Esophagus squamous epithelium (tissue), 5 donors: ENCODE measurements at places on chromosomes 4 and X. TPM values are rescaled to one million over a fixed set of nuclear protein-coding genes. Genes with fewer than 3 reads are reported as not detected.

DNA sequence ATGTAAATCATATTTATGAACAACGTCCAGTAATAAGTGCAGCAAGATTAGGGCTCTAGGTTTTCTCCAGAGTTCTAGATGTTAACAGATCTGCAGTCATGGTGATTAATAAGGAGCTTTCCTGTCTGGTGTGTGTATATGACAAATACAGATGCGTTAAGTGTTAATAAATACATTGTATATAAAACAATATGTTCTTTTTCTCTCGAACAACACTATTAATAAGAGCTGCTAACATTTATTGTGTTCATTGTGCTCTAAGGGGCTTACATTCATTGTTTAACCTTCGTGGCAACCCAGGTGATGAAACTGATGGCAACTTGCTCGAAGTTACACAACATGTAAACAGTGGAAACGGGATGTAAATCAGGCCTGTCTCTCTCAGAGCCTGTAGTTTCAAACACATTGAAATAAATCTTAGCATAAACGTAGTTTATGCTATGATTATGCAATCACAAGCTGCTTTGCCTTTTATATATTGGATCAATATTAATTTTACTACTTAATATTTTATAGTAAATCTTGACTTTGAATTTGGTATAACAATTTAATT, 547 bp upstream of the CLGN start:
- peak overlapping the region; percentile 70 for H3K4me3 ChIP-seq
- no peaks in the 10 kb centered on the region for H3K36me3 ChIP-seq
- no peaks in the 10 kb centered on the region for H3K27me3 ChIP-seq

MAGEA9B gene
- total RNA-seq, result not detected

AKAP14 gene
- not detected for total RNA-seq

NLGN4X gene
- total RNA-seq, result 0.22 TPM

GRCh38 chrX:46326161-46326560, 219.1 kb downstream of the ZNF674 start:
- peak overlapping the region; percentile 81 for H3K27ac ChIP-seq
- no peaks in the 10 kb centered on the region for H3K36me3 ChIP-seq
- H3K4me3 ChIP-seq, result no peak overlapping the region
- no peaks in the 10 kb centered on the region for H3K27me3 ChIP-seq

DNA sequence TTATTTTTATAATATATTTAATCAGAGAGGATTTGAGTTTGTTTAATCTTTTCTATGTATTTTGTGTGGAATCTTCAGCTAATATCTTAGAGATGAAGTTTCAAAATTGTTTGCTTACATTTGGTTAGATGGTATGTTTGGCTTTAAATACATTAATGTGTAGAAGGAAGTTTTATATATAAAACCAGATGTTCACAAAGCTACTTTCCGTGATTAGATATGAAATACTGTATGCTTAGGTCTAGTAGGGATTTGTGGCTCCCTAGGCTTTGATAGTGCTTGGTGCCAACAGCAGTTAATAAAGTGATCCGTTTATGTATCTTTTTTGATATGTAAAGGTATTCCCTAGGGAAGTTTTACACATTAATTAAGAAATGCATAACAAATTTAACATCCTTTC, 223.0 kb downstream of the ARHGAP10 start:
- no peak overlapping the region for H3K27ac ChIP-seq
- no peak overlapping the region for H3K4me3 ChIP-seq
- H3K4me1 ChIP-seq, result peaks cover 7% of the 10 kb centered on the region
- H3K36me3 ChIP-seq, result no peaks in the 10 kb centered on the region
- no peak for DNase-seq

- no peaks in the 10 kb centered on the region for H3K4me1 ChIP-seq
- H3K4me3 ChIP-seq, result no peak overlapping the region
- no peaks in the 10 kb centered on the region for H3K36me3 ChIP-seq
- no peak overlapping the region for H3K27ac ChIP-seq
Measured at GRCh38 chr4:42678512-42678911, 21.6 kb upstream of the ATP8A1 start.

TRPC3 gene
- total RNA-seq, result not detected

GRCh38 chr4:170047771-170048354, 21.7 kb upstream of the MFAP3L start:
- H3K4me1 ChIP-seq, result no peaks in the 10 kb centered on the region
- no peak overlapping the region for H3K27ac ChIP-seq
- no peaks in the 10 kb centered on the region for H3K27me3 ChIP-seq
- H3K4me3 ChIP-seq, result no peak overlapping the region
- DNase-seq, result no peak

- H3K4me3 ChIP-seq, result no peak overlapping the region
- no peaks in the 10 kb centered on the region for H3K27me3 ChIP-seq
- no peak for DNase-seq
- no peak overlapping the region for H3K27ac ChIP-seq
- H3K4me1 ChIP-seq, result peaks cover 7% of the 10 kb centered on the region
- H3K36me3 ChIP-seq, result no peaks in the 10 kb centered on the region
Measured at GRCh38 chr4:67892905-67893304, 9.1 kb upstream of the TMPRSS11D start.

- H3K27me3 ChIP-seq, result no peaks in the 10 kb centered on the region
- no peak for DNase-seq
- H3K4me3 ChIP-seq, result no peak overlapping the region
- no peaks in the 10 kb centered on the region for H3K4me1 ChIP-seq
- H3K36me3 ChIP-seq, result no peaks in the 10 kb centered on the region
- H3K27ac ChIP-seq, result no peak overlapping the region
Measured at GRCh38 chr4:52374877-52375276, 284.2 kb downstream of the USP46 start.

SPOCK3 gene
- total RNA-seq, result not detected

DNA sequence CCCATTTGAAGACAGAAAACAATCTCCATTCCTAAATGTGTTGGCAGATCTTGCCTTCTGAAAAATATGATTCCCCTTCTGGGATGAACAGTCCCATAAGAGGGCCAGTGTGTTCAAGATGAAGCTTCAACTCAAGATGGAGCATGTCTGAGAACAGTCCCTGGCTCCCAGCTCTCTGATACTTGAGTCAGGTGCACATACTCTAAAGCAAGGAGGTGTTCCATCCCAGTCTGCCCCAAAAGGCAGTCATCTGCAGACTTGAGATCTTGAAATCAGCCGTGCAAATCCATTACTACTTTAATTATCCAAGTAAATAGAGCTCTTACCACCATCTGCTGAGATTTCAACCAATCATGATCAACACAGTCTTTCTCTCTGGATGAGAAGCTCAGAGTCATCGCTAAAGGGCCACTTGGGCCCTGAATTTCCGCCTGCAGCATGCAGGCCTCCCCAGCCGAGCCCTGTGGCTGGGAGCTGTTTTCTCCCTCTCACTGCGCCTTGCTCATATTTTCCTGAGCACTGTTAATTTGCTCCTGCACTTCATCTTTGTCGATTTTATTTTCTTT, 22.2 kb downstream of the CCDC149 start:
- no peak overlapping the region for H3K27ac ChIP-seq
- no peaks in the 10 kb centered on the region for H3K27me3 ChIP-seq
- H3K4me3 ChIP-seq, result no peak overlapping the region
- H3K4me1 ChIP-seq, result peaks cover 7% of the 10 kb centered on the region

DNA sequence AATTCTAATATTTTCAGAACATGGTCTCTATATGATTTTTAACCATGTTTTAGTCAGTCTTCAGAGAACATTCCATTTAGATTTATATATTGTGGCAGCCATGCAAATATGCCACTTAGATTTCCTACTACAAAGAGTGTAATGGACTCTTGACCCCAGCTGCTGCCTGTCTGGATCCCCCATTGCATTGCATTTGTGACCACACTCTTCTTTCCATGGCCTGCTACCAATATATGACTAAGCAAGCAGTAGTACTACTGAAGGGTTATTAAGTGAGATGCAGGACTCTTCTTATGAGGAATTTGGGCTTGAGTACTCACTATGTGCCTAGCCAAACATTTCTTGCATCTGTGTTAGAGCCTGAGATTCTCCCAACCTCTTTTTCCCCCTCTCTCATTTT, 306.8 kb downstream of the PDHA2 start:
- H3K4me3 ChIP-seq, result no peak overlapping the region
- no peaks in the 10 kb centered on the region for H3K4me1 ChIP-seq
- no peaks in the 10 kb centered on the region for H3K27me3 ChIP-seq
- no peak overlapping the region for H3K27ac ChIP-seq
- DNase-seq, result no peak

- H3K27me3 ChIP-seq, result no peaks in the 10 kb centered on the region
- no peaks in the 10 kb centered on the region for H3K4me1 ChIP-seq
- no peak overlapping the region for H3K4me3 ChIP-seq
- no peak overlapping the region for H3K27ac ChIP-seq
- H3K36me3 ChIP-seq, result no peaks in the 10 kb centered on the region
Measured at GRCh38 chr4:123924536-123924935, 527.9 kb downstream of the SPRY1 start.

GRCh38 chr4:55927803-55928437, 20.8 kb upstream of the CEP135 start:
- H3K27me3 ChIP-seq, result no peaks in the 10 kb centered on the region
- no peaks in the 10 kb centered on the region for H3K4me1 ChIP-seq
- no peak for DNase-seq
- no peaks in the 10 kb centered on the region for H3K36me3 ChIP-seq
- no peak overlapping the region for H3K4me3 ChIP-seq

C4orf36 gene
- 3.4 TPM for total RNA-seq

DNA sequence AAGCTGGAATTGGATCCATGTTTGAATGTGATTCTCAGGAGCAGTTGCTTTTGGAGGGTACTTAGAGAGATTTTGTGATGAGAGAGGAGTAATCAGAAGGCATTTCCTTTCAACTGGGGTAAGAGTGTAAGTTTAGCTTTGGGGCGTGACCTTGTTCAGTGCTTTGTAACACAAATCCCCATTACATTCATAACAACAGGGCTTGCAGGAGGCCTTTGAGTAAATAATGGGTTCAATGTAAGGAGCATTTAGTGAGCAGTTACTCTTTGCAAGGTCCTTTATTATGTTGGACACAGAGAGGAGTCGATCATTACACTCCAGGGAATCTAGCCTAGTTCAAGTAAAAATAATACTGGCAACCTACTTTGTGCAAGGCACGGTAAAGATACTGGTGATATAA, 74.0 kb upstream of the AFF2 start:
- no peaks in the 10 kb centered on the region for H3K27me3 ChIP-seq
- H3K36me3 ChIP-seq, result no peaks in the 10 kb centered on the region
- H3K4me1 ChIP-seq, result no peaks in the 10 kb centered on the region
- DNase-seq, result no peak
- no peak overlapping the region for H3K27ac ChIP-seq

RTL9 gene
- total RNA-seq, result not detected

DNA sequence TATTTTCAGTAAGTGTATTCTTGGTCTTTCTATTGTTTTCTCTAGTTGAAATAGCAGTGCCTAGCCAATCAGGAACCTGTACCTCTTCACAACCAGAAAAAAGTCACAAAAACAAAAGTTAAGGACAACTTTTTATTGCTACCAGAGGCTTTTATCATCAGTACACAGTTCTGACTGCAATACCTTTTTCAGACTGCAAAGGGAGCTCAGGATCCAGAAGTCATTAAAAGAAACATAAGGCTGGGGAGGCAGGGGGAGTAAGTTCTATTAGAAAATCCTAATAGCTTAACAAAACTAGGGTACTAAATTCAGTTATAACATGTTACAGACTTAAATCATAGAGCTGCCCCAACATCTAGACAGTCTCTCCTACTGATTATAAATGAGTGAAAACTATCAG, 28.8 kb downstream of the CCNI start:
- peaks cover 62% of the 10 kb centered on the region for H3K36me3 ChIP-seq
- H3K27ac ChIP-seq, result no peak overlapping the region
- H3K4me1 ChIP-seq, result peaks cover 26% of the 10 kb centered on the region
- H3K27me3 ChIP-seq, result no peaks in the 10 kb centered on the region
- H3K4me3 ChIP-seq, result no peak overlapping the region
- no peak for DNase-seq

TREX2 gene
- 5.1 TPM for total RNA-seq

- H3K4me3 ChIP-seq, result no peak overlapping the region
- no peak for DNase-seq
- H3K4me1 ChIP-seq, result no peaks in the 10 kb centered on the region
- no peaks in the 10 kb centered on the region for H3K36me3 ChIP-seq
Measured at GRCh38 chr4:181193131-181193930, 1049.9 kb upstream of the TENM3 start.

DNA sequence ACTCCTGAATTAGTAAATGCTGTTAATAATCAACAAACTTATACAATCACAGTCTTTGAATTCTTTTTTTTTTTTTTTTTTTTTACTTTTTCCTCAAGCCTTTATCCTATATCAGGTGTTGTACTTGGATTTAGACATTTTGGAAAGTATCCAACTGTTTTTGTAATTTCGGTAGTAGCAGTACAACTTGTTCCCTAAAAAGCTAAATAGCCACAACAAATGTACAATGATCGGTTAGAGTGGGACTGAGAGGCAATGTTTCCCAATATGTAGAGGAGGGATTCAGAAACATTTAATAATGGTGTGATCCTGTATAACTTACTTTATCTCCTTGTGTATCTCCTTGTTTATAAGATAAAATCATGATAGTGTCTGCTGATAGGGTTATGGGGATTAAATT, 343.1 kb downstream of the GRID2 start:
- no peaks in the 10 kb centered on the region for H3K27me3 ChIP-seq
- DNase-seq, result no peak
- no peak overlapping the region for H3K27ac ChIP-seq
- no peaks in the 10 kb centered on the region for H3K36me3 ChIP-seq
- no peak overlapping the region for H3K4me3 ChIP-seq
- H3K4me1 ChIP-seq, result no peaks in the 10 kb centered on the region

DNA sequence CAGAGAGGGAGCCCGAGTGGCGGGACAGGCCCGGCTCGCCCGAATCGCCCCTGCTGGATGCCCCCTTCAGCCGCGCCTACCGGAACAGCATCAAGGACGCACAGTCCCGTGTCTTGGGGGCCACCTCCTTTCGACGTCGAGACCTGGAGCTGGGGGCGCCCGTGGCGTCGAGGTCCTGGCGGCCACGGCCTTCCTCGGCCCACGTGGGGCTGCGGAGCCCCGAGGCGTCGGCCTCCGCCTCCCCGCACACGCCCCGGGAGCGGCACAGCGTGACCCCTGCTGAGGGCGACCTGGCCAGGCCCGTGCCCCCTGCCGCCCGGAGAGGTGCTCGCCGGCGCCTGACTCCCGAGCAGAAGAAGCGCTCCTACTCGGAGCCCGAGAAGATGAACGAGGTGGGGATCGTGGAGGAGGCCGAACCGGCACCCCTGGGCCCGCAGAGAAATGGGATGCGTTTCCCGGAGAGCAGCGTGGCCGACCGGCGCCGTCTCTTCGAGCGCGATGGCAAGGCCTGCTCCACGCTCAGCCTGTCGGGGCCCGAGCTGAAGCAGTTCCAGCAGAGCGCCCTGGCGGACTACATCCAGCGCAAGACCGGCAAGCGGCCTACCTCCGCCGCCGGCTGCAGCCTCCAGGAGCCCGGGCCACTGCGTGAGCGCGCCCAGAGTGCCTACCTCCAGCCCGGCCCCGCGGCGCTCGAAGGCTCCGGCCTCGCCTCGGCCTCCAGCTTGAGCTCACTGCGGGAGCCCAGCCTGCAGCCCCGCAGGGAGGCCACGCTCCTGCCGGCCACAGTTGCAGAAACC, 156.9 kb downstream of the SOWAHB start:
- H3K4me1 ChIP-seq, result no peaks in the 10 kb centered on the region
- H3K4me3 ChIP-seq, result no peak overlapping the region
- no peaks in the 10 kb centered on the region for H3K27me3 ChIP-seq
- no peak for DNase-seq

GRCh38 chrX:143336261-143336660, 181.0 kb downstream of the SPANXN3 start:
- H3K36me3 ChIP-seq, result no peaks in the 10 kb centered on the region
- no peak for DNase-seq
- no peak overlapping the region for H3K4me3 ChIP-seq
- H3K27ac ChIP-seq, result no peak overlapping the region
- H3K27me3 ChIP-seq, result no peaks in the 10 kb centered on the region
